NB4 (cell line): ENCODE measurements at places on chromosomes 1 and 21.
A peak's percentile ranks its signal among the peaks of the same experiment; 100 is the strongest.

- DNase-seq = no peak
Measured at GRCh38 chr1:63143482-63143881, 178.9 kb upstream of the FOXD3 start.

- DNase-seq = no peak
Measured at GRCh38 chr1:32612189-32612881, 38.0 kb downstream of the ZBTB8OS start.

GRCh38 chr1:63624911-63625310 lies 31.7 kb downstream of the PGM1 start:
- DNase-seq = no peak

DNA sequence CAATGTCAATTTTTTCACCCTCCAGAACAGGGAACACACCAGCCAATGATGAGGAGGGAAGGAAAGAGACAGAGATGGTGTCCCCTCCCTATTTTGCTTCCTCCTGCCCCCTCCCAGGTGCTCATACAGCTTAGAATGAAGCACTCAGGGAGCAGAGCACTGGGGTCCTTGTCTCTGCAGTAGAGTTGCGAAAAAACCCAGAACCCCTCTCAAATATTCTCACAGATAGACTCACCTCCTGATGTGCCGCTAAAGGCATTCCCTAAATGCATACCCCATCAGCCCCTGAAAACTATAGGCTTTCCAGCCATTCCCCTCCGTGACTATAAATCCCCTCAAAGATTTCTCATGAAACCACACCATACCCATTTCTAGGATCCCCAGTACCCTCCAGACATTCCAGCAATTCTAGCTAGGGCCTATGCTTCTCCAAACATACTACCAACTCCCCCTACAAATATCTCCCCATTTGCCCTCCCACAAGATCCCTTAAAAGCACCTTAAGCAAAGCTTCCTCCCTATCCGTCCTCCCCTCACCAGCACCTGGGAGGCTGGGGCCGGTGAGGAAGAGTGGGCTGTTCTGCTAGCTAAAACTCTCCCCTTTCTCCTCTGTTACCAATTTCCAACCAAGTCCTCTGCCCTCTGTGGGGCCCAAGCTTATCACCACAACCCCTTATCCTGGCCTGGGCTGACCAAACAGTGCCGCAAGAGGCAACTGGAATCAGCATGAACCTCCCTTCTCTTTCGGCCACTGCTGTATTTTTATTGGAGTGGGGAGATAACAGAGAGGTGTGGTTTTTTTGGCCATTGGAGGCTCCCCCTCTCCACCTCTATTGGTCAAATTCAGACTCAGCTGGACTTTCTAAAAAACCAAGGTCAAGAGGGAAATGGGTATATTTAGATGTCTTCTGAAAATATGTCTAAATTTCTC lies 54.7 kb downstream of the RHBG start:
- no peak for DNase-seq

GRCh38 chr1:110243574-110243973 lies 33.5 kb downstream of the KCNC4 start:
- peak; percentile 33 for DNase-seq
